Stimulated activated CD8-positive, alpha-beta memory T cell treated with anti-CD3 and anti-CD28 coated beads, Interleukin-2, amount 100 ng/mL, for 1 hour (primary cell): ENCODE measurements at places on chromosomes 1 and 21.

GRCh38 chr1:199580300-199580699 lies 447.2 kb upstream of the NR5A2 start:
- DNase-seq: no peak

DNA sequence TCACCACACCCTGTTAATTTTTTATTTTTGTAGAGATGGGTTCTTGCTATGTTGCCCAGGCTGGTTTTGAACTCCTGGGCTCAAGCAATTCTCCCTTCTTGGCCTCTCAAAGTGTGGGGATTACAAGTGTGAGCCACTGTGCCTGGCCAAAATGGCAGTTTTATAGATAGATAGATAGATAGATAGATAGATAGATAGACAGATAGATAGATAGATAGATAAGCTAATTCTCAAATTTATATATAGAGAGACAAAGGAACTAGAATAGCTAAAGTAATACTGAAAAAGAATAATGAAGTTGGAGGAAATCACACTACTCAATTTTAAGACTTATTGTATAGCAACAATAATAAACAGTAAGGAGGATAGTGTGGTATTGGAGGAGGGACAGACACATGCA lies 21.1 kb downstream of the SHISAL2A start:
- no peak for DNase-seq

DNA sequence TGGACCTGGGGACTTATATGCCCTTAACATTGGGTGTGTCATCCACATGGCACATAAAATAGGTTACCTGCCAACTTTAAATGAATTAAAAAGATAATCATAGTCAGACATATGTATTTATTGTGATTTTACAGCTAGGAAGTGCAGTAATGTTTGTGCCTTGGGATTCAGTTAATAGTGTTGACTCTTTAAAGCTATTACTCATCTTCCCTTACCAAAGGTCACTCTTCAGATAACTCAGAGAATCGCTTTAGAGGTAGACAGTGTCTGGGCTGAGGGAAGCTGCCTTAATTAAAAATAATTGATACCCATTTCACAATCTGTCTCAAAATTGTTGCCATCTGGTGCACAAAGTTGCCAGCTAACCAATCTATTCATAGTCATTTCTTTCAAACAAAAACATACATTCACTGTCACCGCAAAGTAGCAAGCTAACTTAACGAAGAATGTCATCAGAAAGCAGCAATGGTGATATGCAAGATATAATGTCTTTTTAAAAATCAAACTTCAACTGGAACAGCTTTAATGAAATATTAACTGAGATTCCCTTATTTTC lies 3.0 kb upstream of the KRTAP15-1 start:
- DNase-seq: no peak

DNA sequence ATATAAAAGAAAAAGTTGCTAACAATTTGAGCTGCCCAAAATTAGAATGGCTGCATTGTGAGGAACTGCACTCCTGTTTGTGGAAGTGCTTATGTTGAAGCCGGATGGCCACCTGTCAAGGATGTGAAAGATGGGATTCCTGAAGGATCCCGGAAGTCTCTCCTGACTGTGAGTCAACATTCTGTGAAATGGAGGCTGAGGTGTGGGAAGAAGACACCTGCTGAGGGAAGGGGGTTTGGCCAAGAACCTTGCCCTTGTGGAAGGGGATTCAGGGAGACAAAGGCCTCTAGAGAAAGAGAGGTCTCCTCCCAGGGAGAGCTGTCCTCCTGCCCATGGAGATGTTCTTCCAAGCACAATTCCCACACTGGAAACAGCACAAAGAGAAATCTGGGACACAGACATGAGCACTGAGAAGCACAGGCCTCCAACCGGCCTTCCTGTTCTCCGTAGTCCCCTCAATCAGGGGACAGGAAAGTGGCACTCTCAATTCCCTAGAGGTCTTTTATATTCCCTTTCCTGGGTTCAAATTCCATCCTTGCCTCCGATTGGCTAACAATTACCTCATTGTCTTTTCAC lies 70.5 kb downstream of the CD2 start:
- no peak for DNase-seq

GRCh38 chr21:25836396-25836795 lies 101.6 kb downstream of the GABPA start:
- no peak for DNase-seq

GRCh38 chr1:12499539-12500240 lies 118.3 kb downstream of the DHRS3 start:
- DNase-seq: no peak

DNA sequence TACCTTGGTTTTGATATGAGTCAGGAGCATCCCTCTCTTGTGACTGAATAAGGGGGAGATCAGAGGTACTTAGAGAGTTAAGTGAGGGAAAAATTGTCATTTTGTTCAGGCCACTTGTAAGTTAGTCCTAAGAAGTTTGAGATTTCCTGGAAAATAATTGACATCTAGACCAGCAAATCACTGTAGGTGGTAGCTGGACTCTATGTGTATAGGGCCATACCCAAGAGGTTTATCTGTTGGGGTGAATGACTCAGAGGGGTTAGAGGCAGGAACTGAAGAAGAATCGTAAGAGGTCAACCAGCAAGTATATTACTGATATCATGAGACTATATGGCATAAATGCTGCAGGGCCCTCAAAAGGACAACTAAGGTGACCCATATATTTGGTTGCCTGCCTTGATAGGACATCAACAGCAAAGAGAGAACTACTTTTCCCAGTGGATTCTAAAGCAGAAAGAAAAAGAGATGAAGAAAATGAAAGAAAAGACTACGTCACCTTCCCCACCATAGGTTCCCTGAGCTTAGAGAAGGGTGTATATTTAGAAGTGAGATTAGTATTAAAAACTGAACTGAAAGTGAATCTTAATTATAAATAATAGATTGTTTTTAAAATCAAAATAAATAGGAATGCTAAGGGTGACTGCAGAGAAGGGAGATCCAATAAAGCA lies 8.0 kb upstream of the RNPC3 start:
- no peak for DNase-seq

GRCh38 chr1:79362470-79362869 lies 355.9 kb upstream of the ADGRL4 start:
- no peak for DNase-seq

DNA sequence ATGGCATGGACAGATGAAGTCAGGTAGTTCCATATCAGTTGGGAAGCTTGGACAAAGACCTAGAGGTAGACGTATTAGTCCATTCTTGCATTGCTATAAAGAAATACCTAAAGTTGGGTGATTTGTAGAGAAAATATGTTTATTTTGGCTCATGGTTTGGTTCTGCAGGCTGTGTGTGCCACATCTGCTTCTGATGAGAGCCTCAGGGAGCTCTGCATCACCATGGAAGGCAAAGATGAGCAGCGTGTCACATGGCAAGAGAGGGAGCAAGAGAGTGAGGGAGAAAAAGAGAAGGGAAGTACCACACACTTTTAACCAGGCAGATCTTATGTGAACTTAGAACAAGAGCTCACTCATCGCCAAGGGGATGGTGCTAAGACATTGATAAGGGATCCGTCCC lies 9.0 kb downstream of the TSACC start:
- DNase-seq: no peak

- DNase-seq: no peak
These were observed 41.2 kb downstream of the GADD45A start for GRCh38 chr1:67726224-67726623.
